ENCODE measurements at places on chromosomes 7 and 10.

- DNase-seq: no peak
Observed at GRCh38 chr10:486666-487322, 202.7 kb downstream of the DIP2C start.

GRCh38 chr10:28312572-28312971 is 9.7 kb upstream of the MPP7 start:
- DNase-seq: no peak

- DNase-seq: no peak
Observed at GRCh38 chr10:69516316-69516715, 56.9 kb downstream of the NEUROG3 start.

DNA sequence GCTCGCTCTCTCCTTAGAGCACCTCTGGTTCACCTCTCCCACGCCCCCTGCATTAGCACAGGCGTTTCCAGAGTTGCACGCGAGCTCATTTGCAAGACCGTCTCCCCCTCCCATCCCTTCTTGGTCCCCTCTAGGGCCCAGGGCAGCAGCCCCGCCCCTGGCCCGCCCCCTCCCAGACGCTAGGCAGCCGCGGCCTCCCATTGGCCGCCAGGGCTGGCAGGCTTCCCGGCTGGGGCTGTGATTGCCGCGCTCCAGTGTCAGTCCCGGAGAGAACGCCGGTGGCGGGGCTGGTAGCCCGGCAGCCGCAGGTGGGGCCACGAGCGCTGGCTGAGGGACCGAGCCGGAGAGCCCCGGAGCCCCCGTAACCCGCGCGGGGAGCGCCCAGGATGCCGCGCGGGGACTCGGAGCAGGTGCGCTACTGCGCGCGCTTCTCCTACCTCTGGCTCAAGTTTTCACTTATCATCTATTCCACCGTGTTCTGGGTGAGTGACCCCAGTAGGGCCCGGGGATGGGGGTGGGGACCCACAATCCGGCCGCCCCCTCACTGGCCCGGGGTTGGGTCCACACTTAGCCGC is at the start of gene TSPAN15:
Gene TSPAN15 (plus strand): TSS at position 257 of the 575 bp plus-strand sequence. CDS start 130 bp downstream, at position 387.
- DNase-seq: peak; percentile 79

- no peak for DNase-seq
Observed at GRCh38 chr10:86878983-86879713, 78.3 kb downstream of the MMRN2 start.

GRCh38 chr10:3059974-3060373 is 7.4 kb upstream of the PFKP start:
- DNase-seq: no peak

DNA sequence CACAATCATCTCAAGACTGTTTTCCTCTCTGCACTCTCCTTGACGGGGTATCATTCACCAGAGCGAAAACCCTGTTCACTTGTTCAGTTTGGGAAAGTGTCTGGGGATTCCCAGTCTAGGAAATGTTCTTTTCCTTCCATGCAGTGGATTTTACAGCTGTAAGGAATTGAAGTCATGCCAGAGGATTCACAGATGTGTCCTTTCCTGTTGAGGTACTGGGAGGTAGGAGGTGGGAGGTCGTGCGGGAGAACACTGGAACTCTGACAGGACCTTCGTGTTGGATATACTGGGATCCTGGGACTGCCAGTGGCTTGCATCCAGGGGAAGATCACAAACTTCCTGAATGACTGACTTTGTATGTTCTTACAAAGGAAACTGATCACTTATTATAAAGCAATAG is 185.5 kb downstream of the BMPER start:
- DNase-seq: no peak

DNA sequence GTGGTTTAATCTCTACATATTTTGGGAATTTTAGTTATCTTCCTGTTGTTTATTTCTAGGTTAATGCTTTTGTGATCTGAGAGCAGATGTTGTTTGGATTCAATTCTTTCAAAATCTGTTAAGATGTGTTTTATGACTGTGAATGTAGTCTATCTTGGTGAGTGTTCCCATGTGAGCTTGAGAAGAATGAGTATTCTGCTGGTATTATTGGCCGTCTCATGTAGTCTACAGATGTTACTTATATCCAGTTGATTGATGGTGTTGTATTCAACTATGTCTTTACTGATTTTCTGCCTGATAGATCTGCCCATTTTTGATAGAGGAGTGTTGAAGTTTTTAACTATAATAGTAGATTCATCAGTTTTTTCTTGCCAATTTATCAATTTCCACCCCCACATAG is 141.4 kb upstream of the FOXP2 start:
- DNase-seq: no peak

GRCh38 chr10:103709341-103709920 is 145.9 kb downstream of the SH3PXD2A start:
- peak; percentile 47 for DNase-seq

DNA sequence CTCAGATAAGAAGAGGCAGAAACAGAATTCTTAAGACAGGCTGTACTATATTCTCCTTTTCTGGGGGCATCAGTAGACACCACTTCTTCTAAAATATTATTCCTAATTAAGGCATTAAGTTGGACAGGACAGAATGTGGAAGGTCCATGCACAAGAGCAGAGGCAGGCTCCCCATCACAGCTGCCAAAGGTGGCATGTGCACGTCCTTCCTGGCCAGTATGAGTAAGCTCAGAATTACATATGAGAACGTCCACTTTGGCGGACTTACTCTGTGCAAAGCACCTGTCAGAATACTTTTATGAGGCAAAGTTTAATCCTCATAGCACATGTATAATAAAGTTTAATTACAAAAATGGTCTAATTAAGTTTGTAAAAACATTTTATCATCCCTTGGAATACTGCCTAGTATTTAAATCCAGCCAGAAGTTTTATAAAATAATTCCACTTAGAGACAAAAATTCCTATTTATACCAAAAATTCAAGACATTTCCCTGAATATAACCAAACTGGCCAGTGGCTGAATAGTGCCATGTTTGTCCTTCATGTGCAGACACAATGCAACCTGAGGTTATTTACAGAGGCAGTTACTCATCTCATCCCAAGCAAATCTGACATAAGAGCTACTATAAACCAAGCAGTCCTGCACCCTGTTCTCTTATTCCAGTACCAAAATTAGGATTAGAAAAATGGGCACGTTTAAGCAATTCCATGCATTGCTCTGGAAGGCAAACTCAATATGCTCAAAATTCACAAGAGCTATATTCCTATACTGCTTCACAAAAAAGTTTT is 65.5 kb downstream of the CACUL1 start:
- DNase-seq: no peak

DNA sequence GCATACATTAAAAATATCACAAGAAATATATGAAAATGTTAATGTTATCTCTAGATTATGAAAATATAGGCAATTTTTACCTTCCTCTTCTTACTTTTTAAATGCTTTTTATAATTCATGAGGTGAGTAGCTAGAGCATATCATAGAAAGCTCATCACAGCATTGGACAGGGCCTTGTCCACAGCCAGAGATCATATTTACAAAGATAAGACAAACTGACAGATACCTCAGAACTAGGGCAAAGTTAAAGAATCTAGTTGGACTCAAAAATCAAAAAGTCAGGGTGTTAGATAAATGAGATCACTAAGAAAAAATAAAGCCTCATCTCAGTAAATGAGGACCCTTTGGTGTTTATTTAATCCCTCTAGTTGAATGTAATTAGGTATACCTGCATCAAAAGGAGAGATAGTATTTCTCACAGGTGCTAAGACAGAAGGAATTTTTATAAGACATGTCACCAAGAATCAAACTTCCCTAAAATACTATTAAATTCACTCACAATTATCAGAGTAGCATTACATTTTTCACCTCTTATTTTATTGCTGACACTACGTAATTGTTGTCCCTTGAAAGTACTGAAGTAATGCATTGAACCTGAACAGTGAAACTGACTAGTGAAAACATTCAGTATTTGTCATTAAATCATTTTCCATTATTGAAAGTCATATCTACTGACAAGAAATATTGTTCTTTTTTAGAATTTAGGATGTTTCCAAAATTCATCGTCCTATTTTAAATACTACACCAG is 25.6 kb downstream of the CFAP69 start:
- no peak for DNase-seq

DNA sequence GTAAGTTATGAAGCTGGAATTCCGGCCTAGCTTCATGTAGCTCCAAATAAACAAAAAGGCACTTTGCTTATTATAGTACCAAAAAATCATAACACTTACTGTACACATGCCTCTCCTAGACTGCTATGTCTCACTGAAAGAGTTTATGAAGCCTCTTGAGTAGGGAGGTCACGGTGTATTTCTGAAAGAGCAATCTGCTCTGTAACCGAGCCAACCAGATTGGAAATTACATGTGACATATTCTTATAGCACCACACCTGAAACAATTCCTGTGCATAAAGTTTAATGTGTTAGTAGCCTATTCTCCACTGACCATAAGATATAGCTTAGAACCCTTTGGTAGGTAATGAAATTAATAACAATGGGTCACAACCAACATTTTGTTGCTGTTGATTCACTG is 1.3 kb upstream of the FAM3C start:
- no peak for DNase-seq

DNA sequence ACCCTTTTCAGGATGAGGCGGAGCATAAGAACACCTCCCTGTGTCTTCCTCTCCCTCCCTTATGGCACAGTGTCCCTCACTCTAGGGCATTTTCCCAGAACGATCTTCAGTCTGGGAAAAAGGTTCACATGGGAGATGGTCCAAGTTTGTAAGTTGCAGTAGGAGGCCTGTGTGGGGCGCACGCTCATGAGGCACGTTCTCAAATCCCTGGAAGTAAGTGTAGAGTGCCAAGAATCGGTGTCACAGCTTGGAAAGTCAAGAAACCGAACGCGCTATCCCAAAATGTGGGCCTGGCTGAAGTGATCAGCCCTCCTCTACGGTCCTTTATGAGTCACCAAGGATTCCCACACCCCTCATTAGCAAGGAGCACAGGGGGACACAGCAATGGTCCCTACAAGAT is 23.9 kb upstream of the SMARCD3 start:
- DNase-seq: no peak

DNA sequence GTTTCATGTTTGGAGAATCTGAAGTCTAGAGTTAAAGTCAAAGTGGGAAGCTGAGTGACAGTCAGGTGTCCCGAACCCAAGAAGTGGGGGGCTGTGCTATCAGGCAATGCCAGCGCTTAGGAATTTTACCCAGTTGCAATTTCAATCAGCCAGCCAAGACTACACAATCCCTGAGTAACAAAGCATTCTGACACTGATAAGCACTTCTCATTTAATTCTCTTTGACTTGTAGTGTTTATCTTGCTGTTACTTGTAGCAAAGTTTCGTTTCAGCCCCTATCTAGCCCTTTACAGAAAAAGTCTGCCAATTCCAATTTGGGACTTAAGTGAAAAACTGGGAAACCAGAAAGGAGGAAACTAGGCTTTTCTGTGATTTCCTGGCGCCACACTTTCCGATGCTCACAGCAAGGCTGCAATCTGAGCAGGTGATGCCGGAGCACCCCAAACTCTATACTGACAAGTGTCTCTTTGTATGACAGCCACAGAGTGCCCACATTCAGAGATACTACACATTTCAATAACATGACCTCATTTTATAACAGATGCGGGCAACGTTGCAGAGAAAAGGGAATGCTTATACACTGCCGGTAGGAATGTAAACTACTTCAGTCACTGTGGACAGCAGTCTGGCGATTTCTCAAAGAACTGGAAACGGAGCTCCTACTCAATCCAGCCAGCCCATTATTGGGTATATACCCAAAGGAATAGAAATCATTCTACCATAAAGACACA is 61.0 kb downstream of the ITIH5 start:
- DNase-seq: no peak

All from choroid plexus epithelial cell (primary cell).